ENCODE measurements at places on chromosomes 16 and 17. TPM values are rescaled to one million over a fixed set of nuclear protein-coding genes. Genes with fewer than 3 reads are reported as not detected.

DNA sequence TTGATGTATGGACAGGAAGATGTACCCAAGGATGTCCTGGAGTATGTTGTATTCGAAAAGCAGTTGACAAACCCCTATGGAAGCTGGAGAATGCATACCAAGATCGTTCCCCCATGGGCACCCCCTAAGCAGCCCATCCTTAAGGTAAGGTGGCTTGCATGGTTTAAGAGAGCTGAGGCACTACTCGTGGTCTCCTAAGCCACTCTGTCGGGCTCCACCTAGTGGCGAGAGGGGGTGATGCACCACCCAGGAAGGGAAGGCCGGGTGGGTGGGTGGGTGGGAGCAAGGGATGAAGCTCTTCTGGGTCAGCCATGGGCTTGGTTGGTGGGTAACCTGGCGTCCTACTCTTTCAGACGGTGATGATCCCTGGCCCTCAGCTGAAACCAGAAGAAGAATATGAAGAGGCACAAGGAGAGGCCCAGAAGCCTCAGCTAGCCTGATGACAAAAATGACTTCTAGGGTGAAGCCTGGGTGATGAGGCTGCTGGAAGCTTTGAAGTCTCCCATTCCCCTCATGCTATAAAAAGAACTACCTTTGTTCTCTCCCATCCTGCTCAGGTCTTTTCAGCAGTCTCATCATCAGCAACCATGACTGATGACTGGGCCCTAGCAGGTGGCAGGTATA lies 21.5 kb downstream of the GPR179 start:
- peak; percentile 54 for DNase-seq

- no peak for DNase-seq
Measured at GRCh38 chr16:48829336-48830310, 219.6 kb upstream of the N4BP1 start.

- DNase-seq, result no peak
Measured at GRCh38 chr17:28684963-28685362, 23.0 kb downstream of the SUPT6H start.

The RUNDC3A gene
- total RNA-seq, result 0.41 TPM

The BICDL2 gene
- 0.05 TPM for total RNA-seq

DNA sequence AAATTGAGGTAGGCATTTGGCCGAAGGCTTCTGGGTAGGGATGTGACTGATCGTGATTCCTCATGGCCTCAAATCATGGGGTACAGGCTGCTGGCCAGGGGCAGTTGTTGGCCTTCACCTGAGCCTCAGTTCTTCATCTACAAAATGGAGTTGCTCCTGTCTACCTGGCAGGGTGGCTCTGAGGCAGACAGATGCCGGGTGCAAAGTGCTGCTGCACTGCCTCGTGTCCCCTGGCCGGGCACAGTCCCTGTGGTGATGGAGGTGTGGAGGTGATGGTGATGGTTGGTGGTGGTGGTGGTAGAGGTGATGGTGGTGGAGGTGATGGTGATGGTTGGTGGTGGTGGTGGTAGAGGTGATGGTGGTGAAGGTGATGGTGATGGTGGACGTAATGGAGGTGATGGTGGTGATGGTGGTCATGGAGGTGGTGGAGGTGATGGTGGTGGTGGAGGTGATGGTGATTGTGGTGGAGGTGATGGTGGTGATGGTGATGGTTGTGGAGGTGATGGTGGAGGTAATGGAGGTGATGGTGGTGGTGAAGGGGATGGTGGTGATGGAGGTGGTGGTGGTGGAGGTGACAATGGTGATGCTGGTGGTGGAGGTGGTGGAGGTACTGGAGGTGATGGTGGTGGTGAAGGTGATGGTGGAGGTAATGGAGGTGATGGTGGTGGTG lies 52.6 kb downstream of the RNF213 start:
- DNase-seq, result no peak

The FBXL16 gene
- total RNA-seq, result 0.08 TPM

DNA sequence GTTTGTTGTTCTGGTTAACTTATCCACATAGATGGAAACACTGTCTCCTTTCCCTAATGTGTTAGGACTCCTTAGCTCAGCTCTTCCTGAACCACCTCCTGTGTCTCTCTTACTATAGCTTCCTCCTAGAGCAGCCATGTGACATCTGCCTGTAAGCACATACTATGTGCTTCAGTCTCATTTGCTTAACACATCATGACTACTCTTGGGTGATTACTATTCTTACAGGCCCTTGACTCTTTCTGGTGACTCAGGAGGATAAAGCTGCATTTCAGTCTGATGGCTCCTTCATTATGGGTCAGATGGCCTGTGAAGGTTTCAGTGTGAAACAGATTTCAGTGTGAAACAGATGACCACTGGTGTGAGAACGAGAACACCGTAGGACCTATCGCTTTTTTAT lies 320 bp upstream of the KRTAP4-2 start:
- no peak for DNase-seq

The TBC1D3D gene
- total RNA-seq, result 0.49 TPM

GRCh38 chr17:78294356-78294755 lies 62.9 kb downstream of the TMEM235 start:
- no peak for DNase-seq

- peak; percentile 82 for DNase-seq
Measured at GRCh38 chr16:88650749-88651275, at the start of gene CYBA. Gene CYBA, minus strand, starts transcription at chr16:88651053. Its CDS starts 40 bp downstream, at chr16:88651013.

GRCh38 chr16:83952587-83952939 lies 477 bp upstream of the OSGIN1 start:
- no peak for DNase-seq

The KRTAP17-1 gene
- not detected for total RNA-seq

DNA sequence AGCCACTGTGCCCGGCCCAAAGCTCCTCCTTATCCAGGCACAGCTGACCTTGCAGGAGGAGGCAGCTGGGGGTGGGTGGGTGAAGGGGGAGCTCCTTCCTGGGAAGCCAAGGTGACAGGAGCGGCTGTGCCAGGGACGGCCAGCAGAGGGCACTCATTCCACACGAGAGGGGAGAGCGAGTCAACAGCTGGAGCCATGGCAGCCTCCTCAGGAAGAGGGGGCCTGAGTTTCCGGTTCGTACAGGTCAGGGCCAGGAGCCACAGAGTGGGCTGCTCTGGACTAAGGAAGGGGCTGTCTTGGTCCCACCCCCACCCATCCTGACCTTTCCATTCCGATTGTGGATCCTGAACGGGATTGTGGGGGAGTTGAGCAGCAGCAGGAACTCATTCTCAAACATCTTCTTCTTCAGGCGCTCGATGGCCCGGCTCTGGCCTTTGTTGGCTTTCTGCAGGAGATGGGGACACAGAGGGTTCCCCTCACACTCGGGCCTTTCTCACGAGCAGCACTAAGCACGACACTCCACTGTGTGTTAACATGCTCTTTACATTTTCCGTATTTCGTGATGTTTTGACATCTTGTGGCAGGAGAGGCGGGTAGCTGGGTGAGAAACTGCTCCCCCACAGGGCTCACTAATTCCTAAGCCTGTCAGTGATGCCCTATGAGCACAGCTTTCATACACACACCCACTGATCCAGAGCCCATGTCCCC lies 61.6 kb downstream of the TIMM22 start:
- DNase-seq, result peak; percentile 55

The MYH13 gene
- not detected for total RNA-seq

The HOXB1 gene
- not detected for total RNA-seq

DNA sequence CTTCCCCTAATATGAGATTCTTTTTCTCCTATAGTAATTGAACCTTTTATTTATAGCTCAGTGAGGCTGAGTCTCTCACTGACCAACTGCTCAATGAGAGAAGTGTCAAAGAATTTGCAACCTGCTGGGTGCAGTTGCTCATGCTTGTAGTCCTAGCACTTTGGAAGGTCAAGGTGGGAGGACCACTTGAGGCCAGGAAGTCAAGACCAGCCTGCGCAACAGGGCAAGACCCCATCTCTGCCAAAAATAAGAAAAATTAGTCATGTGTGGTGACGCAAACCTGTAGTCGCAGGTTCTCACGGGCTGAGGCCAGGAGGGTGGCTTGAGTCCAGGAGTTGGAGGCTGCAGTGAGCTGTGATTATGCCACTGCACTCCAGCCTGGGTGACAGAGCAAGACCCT lies 30.9 kb upstream of the CRYBA1 start:
- no peak for DNase-seq

The PLA2G15 gene
- total RNA-seq, result 35.5 TPM

DNA sequence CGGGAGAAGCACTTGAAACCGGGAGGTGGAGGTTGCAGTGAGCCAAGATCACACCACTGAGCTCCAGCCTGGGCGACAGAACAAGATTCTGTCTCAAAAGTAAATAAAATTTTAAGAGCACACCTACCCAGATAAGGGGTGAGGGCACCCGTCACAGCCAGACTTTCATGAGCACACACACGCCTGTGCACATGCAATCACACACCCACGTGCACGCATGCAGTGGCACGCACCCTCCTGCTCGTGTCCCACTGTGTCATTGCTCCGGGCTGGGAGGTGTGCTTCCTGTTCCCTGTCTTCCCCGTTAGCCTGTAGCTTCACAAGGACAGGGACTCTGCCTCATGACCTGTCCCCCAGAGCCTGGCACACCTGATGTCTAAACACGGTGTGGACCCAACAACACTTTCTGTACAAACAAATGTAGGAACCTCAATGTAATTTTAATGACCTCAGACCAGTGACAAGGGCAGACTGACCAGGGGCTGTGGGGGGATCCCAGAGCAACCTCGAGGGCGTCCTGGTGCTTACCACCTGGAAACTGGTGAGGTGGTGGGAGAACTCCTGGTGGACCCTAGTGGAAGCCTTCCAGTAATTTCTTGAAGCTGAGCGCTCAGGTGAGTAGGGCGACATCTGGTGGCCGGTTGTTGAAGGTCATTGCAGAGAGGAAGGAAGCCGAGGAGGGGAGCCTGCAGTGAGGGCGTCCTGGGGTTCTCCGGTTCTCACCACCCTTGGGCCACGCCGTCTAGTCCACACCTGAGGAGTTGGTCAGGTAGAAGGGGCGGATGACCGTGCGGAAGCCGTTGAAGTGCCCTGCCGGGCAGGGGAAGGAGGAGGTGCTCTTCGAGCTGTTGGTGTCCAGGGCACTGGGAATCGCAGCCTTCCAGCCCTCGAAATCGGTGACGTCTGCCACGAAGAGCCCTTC lies 8.6 kb downstream of the LGALS3BP start:
- peak; percentile 85 for DNase-seq

GRCh38 chr16:29790949-29791844 lies 646 bp downstream of the KIF22 start:
- no peak for DNase-seq

DNA sequence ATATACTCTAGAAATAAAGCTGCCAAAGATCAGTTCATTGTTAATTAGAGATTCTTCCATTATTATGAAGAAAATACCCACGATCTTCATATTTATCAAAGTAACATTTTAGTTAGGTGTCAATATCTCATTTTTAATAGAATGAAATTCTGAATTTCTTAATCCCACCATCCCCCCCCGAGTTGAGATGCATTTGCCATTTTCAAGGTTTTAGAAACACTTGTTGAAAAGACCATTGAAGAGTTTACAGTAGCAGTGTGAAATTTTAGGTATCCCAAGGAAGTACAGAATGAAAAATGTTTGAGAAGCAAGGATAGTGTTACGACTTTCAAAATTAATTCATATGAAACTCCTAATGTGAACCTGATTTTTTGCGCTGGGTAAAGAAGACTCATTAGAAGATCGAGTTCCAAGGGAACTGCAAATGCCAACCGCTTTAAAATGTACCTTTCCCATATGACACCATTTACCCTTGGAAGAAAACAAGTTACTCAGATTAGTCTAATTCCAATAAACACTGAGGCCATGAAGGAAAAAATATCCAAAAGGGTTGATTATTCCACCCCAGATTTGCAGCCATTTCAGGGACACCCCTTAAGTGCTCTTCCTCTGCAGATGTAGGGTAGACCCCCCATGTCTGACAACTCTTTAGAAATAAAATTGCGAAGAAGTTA lies 731 bp downstream of the IKZF3 start:
- no peak for DNase-seq

The METTL22 gene
- 27.3 TPM for total RNA-seq

DNA sequence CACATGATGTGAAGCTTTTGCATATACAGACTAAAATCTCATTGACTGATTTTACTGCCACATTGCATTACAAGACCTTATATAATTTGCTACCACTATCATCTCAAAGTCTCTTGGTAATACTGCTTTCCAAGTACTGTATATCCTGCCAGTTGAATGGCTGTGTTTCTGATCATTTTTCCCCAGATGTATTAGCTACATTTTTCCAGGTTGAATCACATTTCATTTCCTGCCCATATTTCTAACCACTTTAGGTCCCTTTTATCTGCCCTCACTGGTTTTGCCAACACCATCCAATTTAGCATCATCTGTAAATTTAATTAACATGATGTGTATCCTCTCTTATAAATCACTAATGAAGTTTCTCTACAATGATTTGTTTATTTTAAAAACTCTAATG lies 365.7 kb upstream of the PMFBP1 start:
- DNase-seq, result no peak

The PROCA1 gene
- total RNA-seq, result 1.3 TPM

The AATK gene
- 2.3 TPM for total RNA-seq

The FADS6 gene
- total RNA-seq, result not detected

The MYO15B gene
- 43.0 TPM for total RNA-seq

The DLX4 gene
- total RNA-seq, result not detected

GRCh38 chr17:19673623-19674022 lies 25.1 kb downstream of the ALDH3A2 start:
- DNase-seq, result no peak

The DECR2 gene
- total RNA-seq, result 8.4 TPM

DNA sequence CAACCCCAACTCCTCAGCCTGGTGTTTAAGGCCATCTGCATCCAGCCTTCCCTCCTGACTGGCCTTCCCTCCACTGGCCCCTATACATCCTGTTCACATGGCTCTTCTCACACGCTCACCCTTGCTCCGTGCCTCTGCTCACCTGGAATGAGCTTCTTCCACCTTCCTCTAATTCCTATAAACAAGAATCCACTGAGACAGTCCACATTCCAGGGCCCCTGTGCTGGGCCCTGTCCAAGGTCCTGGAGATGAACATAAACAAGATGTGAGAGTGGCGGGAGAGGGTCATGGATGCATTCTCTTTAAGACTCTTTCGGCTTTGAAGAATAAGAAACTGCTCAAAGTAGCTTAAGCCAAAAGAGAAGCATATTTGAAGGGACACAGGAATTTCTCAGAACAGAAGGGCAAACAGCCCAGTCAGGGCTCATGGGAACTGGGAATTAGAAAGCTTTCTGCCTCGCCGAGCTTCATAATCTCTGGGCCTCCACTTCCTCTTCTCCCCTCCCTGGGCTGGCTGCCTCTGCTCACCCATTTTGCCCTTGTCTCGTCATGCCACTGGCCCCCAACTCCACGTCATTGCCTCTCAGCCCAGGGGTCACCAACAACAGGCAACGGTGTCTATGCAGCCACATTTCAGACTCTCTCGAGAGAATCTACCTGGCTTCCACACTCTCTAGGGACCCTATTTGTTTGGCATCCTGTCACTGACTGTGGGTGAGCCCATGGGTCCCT lies 13.5 kb downstream of the SPPL2C start:
- no peak for DNase-seq

DNA sequence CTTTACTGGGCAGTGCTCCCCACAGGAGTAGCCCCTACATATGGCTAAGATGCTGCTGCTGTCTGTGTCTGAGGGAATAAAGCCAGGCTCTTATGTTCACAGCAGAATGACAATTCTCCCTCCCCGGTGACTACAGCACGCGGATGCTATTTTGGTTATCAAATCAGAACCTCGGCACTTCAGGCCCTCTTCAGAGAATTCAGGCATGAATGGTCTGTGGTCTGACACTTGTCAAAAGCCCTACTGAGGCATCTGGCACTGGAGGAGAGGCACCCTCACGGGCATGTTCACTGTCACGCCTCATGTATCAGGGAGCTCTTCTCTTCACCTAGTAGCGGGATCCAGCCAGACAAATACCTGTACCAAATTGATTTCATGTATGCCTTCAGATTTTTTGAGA lies 30.4 kb downstream of the KIAA0513 start:
- DNase-seq, result no peak
